ENCODE measurements at places on chromosomes 2 and 18.

DNA sequence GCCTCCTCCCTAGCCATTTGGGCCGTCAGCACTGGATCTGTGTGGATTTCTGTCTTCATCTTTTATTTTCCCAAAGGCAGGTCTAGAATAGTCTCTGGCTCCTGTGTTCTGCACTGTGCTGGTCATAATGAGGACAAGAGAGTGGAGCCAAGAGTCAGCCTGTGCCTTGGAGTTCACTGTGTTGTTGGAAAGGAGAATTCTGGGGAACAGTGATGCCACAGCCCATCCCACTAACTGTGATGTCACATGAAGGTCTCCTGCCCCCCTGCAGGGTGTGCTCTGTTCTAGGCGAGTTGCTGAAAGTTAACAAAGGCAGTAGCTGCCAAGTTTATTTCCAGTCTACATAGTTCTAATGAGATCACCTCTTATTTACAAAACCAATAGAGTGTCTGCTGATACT, 248.5 kb downstream of the TPGS2 start:
- DNase-seq = no peak

DNA sequence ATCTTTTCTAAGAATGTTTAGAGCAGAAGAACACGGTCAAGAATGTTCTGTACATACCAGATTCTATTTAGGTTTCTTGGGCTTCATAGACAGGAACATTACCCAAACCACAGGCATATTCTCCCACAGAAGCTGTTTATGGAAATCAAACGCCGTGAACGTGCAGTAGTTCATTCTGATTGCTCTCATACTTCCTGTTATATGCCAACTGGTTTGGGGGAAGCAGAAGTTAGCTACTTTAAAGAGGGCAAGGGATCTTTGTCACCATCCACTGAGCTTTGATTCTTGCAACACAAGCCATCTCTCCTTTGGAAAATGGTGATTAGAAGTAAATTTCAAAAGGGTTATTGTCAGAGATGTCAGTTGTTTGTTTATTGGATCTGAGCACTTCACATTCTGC, 182.2 kb upstream of the NRP2 start:
- no peak for DNase-seq

- no peak for DNase-seq
Measured at GRCh38 chr2:158325782-158326340, 130.7 kb downstream of the CCDC148 start.

- no peak for DNase-seq
Measured at GRCh38 chr18:48022531-48023329, 92.3 kb upstream of the SMAD2 start.

GRCh38 chr2:70087702-70088597, 673 bp downstream of the PCBP1 start:
- DNase-seq = no peak

GRCh38 chr2:129059476-129059875, 740.8 kb upstream of the HS6ST1 start:
- DNase-seq = no peak

GRCh38 chr2:142742371-142743214, 134.9 kb upstream of the KYNU start:
- no peak for DNase-seq

DNA sequence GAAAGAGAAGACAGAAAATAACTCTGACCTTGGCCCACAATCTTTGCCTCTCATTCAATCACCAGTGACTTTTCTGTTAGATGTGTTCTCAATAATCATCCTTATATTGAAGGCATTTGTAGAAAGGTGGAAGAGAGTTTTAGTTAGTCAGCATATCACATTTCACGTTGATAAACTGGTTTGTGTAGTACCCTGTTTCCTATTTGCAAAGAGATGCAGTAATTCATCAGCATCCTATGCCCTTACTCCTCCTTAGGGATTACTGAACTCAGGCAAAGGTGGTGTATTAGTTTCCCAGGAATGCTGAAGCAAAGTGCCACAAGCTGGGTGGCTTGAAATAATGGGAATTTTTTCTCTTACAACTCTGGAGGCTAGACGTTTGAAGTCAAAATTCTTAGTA, 145.0 kb downstream of the SPP2 start:
- no peak for DNase-seq

- no peak for DNase-seq
Measured at GRCh38 chr2:131151398-131151797, 46.3 kb downstream of the PLEKHB2 start.

- DNase-seq = no peak
Measured at GRCh38 chr2:186347472-186347871, 138.6 kb upstream of the ZC3H15 start.

GRCh38 chr2:136297994-136298393, 180.0 kb upstream of the CXCR4 start:
- DNase-seq = no peak

GRCh38 chr2:46171996-46172546, 125.1 kb upstream of the EPAS1 start:
- DNase-seq = no peak

DNA sequence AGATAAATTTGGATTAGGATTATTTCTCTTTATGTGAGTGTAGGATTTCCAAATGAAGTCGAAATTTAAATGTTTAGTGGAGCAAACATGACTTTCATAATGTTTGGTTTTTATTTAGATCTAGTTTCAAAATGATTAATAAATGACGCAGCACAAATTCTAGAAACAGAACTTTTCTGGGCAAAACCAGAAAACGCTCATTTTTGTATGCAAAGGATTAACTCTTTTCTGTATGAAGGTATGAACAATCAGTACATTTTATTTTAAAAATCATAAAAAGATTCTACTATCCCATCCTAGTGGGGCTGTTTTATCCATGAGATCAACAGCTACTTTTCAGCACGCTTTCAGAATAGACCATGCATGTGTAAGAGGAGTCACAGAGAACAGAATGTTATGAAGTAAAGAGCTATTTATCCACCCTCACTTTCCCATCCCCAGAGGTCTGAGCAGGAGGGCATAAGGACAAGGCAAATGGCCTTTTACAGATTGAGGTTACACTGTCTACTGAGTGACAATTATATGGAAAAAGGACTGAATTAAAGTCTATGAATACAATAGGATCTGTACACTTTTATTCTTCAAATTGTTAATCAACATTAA, 270.8 kb downstream of the ZEB2 start:
- no peak for DNase-seq

GRCh38 chr18:45839414-45840395, 14.2 kb downstream of the SIGLEC15 start:
- no peak for DNase-seq

DNA sequence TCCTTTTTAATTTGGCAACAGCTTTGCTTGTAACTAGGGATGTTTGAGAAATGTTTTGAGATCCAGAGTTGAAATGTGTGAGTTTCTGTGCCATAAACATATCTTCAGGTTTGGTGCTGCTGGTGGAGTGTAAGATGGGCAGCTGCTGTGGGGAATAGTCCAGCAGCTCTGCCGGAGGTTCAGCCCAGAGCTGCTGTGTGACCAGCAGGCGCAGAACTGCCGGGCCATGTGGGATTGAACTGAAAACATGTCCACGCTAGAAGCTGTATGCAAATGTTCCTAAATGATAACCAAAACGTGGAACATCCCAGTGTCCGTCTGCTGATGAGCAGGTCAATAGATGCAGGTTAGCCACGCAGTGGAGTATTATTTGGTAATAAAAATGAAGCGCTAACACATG, 99.6 kb downstream of the DGKD start:
- DNase-seq = no peak

DNA sequence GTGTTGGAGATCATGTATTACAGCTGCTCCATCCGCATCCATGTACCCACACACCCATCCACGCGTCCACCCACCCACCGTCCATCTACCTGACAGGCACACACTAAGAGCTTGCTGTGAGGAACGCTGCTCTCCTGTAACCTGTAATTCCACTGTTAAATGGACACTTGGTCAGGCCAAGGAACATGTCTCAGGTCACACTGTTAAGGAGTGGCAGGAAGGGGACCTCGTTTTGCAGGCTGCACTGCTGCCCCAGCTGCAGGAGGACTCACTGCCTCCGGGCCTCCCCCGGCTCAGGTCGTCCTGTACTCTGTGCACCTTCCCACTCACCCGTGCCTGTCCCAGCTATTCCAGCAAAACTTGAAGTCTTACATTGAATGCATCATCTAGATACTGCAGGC, 170.5 kb downstream of the EIPR1 start:
- DNase-seq = no peak

All from esophagus squamous epithelium (tissue), 5 donors.